ENCODE measurements at places on chromosomes 12 and 14.
A peak's percentile ranks its signal among the peaks of the same experiment; 100 is the strongest.

- DNase-seq: no peak
These were observed 691 bp downstream of the SLC2A13 start for GRCh38 chr12:40105265-40105514.

DNA sequence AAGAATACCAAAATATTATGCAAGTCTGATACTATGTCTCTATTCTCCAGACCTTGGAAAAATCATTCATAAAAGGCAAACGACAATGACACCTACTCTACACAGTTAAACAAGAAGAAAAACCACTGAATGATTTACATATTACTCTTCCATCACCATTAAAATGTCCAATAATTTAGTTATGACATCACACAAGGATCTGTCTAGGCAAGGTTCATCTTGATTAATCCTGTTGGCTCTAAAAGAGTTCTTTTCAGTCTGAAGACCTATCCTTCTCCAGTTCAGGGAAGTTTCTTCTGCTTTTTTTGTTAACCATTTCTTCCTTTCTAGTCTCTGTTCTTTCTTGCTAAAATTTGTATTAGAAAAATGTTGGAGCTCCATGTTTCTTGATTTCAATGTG lies 64.0 kb downstream of the OSBPL8 start:
- no peak for DNase-seq

DNA sequence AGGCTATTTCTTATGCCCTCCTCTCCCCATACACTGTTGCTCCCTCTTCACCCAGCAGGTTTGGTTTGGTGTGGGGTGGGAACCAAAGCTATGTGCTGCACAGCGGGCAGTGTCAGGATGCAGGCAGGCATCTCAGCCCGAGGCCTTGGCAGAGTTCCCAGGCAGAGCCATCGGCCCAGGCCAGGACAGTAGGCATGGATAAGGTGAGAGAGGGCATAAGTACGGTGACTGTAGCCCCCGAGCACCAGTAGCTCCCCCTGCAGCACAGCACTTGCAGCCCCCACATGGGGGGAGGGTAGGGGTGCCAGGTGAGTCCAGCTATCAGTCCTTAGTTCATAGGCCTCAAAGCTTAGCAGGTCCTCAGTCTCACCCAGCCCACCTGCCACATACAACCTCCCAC lies 7.2 kb downstream of the KLHL33 start:
- DNase-seq: no peak

- no peak for DNase-seq
These were observed 168.0 kb upstream of the HMGA2 start for GRCh38 chr12:65656156-65656882.

DNA sequence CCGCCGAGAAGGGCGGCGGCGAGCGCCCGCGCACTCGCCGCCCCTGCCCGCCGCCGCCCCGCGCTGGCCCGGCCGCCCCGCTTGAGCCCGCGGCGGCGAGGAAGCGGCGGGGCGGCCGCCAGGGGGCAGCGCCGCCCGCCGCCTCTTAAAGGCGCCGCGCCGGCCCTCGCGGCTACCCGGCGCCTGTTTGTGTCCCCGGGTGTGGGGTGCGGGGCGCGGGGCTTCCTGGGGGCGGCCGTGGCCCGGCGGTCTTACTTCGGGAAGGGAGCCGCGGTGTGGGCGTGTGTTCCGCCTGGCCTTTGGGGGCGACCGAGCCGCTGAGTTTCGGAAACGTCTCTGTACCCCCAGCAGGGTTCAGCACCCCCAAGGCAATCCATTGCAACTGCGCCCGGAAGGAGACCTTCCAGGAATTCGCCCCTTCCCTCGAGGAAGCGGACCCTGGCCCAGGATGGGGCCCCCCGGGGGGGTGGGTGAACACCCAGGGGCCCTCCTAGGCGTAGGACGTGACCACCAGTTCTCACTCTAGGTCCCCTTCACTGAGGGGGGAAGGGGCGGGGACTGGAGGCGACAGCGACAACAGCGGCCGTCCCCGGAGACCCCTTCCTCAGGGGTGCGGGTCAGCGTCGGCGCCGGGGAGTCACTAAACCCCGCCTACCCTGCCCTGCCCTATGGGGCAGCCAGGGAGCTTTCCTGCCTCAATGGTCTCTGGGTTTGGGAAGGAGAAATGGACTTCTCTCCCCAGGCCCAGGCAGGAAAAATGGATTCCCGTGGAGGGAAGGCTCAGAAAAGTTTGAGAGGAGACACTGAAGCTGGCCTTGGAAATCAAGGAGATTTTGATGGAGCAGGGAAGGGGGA lies at the start of gene ITPK1:
TSS of gene ITPK1 (minus strand) at position 105 of the 855 bp plus-strand sequence. CDS start 762 bp downstream, outside the sequence.
- DNase-seq: peak; percentile 9

All from NCI-H526 treated with DMSO at 0.1 percent for 48 hours (cell line).